OCI-LY7 (cell line): ENCODE measurements at places on chromosomes 11 and 22.

DNA sequence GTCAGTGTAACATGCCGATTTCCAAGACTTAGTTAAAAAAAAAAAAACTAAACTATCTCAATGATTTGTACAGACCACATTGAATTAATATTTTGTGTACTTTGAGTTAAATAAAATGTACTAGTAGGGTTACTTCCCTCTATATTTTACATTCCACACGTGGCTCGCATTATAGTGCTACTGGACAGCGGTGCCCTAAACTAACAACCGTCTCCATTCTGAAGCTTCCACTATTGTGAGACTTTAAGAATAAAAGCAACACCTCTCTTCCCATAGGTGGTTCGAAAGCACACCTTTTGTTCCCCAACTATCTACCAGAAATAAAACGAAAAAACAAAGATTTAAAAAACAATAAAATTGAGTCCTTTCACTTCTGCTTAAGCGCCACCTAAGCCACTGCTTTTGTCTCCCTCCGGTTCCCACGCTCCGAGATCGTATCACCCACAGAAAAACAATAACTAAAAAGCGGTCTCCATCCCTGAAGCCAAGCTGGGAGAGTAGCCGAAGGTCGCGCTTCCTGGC is 380 bp upstream of the TTC17 start:
- DNase-seq: peak; percentile 9

GRCh38 chr22:30362651-30363281 is 6.0 kb downstream of the CCDC157 start:
- no peak for DNase-seq

DNA sequence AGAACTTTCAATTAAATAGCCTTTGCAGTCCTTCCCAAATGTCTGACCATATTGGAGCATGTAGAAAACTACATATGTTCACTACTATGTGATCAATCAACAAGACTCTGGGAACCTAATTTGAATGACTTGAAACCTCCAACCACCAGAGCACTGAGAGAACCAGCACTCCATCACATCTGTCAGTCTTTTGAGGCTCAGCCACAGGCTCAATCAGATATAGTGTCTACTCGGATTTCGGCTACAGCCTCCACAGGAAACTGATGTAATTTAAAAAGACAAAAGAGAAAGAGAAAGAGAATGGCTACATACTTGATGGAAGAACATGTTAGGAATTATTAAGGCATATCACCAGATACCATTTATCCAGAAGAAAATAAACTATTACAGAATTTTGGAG is 859.0 kb downstream of the FAM181B start:
- DNase-seq: peak; percentile 46

GRCh38 chr22:32650553-32651345 is 150.8 kb upstream of the TIMP3 start:
- no peak for DNase-seq

GRCh38 chr11:134037046-134037908 is 31.6 kb upstream of the JAM3 start:
- no peak for DNase-seq

DNA sequence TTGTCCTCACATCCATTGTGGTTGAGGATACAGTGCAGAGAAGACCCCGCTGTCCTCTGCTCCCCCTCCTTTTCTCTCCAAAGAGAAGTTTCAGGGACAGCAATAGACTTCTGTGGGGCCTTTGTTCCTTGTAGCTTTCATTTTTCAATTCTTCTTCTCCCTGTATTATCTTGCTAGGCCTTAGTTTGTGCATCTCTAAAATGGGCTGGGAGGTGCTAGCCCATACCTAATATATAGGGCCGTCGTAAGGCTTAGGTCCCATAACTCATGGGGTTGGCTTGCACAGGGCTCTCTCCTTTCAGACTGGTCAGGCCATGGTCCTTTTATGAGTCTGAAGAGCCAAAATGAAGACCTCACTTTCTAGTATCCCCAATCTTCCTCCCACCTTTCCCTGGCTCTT is 33.0 kb downstream of the ZBTB16 start:
- no peak for DNase-seq

DNA sequence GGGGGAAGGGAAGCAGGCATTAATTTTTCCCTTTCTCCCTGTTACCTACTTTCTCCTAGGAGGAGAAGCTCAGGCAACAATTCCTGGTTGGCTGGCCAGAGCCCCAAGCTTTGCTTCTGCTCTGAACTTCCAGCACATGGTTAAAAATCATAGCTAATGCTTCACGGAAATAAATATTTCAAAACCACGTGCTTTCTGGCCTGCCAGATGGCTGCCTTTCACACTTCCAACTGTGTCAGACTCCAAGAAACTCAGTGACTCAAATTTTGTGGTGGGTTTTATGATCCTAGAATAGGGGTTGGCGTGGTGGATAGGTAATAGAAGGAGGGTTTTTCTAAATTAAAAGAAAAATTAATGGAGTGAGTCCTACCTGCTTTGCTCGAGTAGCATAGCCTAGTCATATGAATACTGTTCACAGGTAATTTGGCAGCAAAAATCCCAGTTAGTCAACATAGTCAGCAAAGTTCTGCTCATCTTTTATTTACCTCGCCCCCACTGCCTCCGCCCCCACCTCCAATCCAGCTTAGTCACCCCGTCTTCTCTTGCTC is 58.6 kb downstream of the SC5D start:
- no peak for DNase-seq

DNA sequence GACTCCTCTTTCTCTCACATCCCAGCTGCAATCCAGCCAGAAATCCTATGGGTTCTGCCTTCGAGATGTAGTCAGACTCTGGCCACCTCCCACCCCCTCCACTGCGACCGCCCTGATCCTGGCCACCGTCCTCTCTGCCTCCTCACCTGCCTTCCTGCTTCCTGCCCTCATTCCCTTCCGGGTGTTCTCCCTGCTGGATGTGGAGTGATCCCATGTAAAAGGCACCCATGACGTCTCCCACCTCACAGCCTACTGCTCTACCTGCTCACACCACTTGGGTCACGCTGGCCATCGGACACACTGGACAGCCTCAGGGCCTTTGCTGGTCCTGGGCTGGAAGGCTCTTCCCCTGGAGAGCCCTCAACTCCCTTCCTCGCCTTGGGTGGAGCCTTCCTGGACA is 33.7 kb upstream of the CD5 start:
- no peak for DNase-seq

DNA sequence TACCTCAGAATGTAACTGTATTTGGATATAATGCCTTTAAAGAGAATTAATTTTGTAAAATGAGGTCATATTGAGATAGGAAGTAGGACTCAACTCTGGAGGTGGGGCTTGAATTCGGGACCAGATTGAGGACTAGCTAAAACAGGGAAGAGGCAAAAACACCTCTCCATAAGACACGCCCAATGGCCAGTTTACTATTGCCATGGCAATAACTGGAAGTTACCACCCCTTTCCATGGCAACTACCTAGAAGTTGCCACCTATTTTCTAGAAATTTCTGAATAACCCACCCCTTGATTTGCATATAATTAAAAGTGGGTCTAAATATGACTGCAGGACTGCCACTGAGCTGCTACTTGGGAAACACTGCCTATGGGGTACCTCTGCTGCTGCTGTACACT is 206.4 kb downstream of the TTC28 start:
- DNase-seq: no peak

DNA sequence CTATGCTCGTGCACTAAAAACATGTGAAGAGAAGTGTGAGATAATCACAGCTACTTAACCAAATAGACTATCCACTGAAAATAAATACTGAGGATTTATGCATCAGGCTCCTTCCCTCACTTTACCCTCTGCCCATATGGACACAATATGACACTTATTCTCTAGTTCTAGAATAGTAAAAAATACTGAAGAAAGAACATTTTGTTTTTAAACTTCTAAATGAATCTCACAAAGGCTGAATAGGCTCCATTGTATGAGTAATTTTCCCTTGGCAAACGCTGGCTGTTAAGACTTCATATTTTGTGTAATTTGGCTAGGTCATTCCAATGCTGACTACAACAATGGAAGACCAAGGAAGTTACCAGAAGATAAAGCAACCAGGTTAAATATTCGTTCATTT is 9.9 kb downstream of the HPS5 start:
- no peak for DNase-seq

DNA sequence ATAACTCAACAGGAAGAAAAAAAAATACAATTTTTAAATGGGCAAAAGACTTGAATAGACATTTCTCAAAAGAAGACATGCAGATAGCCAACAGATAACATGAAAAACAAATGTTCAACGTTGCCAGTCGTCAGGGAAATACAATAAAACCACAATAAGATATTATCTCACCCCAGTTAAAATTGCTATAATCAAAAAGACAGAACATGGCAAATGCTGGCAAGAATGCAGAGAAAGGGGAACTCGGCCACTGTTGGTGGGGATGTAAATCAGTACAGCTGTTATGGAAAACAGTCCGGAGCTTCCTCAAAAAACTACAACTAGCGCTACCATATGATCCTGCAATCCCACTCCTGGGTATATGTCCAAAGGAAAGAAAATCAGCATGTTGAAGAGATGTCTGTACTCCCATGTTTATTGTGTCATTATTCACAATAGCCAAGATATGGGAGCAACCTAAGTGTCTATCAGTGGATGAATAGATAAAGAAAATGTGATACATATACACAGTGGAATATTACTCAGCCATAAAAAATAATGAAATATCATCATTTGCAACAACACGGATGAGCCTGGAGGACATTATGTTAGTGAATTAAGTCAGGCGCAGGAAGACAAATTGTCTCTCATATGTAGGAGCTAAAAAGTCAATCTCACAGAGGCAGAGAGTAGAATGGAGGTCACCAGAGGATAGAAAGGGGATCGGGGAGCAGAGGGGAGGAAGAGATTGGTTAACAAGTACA is 12.2 kb upstream of the CYTH4 start:
- no peak for DNase-seq

DNA sequence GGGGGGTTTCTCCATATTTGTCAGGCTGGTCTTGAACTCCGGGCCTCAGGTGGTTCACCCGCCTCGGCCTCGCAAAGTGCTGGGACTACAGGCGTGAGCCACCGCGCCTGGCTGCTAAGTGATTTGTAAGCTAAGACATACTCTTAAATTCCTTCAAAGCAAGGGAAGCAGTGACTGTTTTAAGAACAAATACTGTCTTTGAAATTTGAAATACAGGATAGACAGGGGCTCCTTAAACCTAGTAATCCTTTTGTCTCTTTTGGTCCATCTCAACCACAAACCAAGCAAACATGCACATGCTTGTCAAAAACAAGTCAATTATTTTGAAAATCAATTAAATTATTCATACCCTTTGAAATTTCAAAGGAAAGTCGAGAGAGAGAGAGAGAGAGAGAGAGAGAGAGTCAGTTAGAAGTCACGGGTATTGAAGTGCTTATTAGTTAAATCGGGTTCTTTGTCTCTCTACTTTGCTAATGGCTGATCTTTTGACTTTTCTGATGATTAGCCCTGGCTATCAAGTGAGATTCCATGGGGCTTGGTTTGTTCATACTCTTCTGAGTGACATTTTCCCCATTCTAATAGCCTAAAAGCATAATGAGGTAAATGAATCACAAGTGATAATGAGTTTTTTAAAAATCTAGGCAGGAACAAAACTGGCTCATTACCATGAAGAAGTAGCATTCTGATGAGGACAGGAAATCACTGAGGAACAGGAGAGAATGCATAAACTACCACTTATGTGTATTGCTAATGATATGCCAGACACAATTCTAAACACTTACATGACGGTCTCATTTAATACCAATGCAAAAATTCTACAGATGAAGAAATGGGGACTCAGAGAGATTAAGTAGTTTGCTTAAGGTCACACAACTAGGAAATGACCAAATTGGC is 48.0 kb downstream of the MCHR1 start:
- no peak for DNase-seq

DNA sequence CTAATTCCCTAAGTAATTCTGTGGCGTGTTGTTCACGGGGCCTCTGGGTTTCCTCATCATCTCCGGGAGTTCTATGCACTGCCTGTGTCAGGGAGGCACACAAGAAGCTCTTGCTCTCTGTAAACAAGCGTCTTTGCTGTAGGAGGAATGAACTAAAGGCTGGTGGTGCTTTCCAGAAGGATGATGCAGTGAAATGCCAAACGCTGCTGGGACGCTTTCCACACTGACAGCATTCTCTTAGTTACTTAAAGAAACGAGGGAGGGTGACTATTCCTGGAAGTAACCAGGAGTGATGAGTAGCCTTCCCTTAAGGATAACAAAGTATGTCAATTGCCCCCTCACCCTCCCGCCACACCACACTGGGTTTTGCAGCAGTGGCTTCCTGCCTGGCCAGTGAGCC is 38.5 kb upstream of the NUP50 start:
- DNase-seq: no peak

DNA sequence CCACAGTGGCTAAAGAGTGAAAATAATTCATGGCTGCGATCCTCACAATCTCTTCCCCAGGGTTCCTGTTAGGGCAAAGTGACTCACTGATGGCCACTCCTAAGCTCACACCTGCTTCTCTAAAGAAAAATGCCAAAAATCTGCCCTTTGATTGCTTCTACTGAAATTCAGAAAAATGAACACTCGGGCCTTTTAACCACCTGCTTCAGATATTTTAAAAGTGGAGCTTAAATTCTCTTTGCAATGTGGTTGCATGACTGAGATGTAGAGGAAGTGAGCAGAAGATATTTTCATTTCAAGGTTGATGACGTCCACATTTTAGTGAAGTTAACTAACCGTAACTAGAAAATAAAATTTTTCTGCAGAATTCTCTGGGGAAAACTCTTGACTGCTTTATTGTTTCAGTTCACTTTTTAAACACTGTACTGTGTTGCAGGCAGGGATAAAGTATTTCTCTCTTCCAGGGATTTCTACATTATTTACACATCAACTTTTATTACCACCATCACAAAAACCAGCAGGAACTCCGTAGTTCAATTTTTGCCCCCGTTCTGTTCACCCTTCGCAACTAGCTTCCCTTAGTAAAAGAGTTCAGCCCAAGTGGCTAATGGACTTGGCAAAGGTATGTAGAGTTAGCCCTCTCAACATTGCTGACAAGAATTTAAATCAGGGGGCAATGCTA is 8.5 kb downstream of the RAB30 start:
- peak; percentile 96 for DNase-seq

- no peak for DNase-seq
Observed at GRCh38 chr11:18757811-18758210, 31.8 kb upstream of the IGSF22 start.

DNA sequence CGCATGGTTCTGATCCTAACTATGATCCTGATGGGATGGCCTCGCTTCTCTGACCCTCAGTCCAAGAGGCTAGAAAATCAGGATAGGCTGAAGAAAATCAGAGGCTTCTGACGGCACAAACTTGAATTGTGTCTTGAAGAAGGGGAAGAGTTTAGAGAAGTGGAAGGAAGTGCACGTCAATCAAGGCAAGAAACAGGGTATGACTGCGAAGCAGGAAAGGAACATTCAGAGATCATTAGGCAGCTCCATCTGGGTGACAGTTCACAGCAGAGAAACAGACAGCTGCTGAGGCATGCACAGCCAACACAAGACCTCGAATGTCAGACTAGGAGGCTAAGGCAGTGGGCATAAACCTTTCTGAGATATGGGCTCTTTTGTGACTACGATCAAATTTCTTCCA is 29.3 kb downstream of the CLPB start:
- DNase-seq: no peak

DNA sequence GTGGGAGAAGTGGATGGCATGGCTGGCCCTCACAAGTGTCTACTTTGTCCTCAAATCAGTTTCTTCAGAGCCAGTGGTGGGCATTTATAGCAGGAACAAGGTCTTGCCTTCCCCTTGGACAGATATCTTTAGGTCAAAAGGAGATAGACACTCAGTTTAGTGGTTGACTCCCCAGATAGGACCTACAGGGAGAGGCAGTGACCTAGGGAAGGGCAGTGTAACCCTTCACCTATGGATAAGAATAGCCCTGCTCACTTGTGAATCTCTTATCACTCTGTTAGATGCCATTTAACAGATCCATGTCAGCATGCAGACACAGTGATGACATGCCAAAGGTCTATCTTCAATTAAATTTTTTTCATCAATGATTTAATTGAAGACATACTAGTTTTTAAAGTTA is 11.0 kb downstream of the BCO2 start:
- DNase-seq: no peak
